ENCODE measurements at places on chromosomes 2 and 18. TPM values are rescaled to one million over a fixed set of nuclear protein-coding genes. Genes with fewer than 3 reads are reported as not detected.

RHBDD1 gene
- total RNA-seq, result 9.0 TPM

UGT1A10 gene
- not detected for total RNA-seq

CYP20A1 gene
- total RNA-seq, result 8.8 TPM

ABCG8 gene
- not detected for total RNA-seq

WDR12 gene
- total RNA-seq, result 70.2 TPM

EFHD1 gene
- 5.0 TPM for total RNA-seq

SRSF7 gene
- total RNA-seq, result 422 TPM

PRKAG3 gene
- total RNA-seq, result not detected

GREB1L gene
- 2.9 TPM for total RNA-seq
